Hepatic stellate cell (primary cell): ENCODE measurements at places on chromosomes 7 and 10.

DNA sequence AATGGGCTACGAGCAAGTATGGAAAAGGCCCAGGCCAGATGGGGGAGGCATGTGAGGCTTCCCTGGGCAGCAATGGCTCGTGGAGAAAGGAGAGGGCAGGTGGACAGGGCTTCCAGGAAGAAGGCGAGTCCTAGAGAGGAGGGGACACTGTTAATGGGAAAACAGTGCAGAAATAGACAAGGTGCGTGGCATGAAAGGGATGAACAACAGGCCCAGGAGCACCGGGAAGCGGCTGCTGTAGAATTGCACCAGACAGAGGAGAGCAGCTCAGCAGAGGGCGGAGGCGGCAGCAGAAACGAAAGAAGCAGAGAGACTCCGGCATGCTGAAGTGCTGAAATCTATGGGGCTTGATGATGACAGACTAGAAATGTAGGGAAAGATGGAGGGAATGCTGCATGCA, 102.1 kb downstream of the PIP4K2A start:
- DNase-seq = no peak

GRCh38 chr10:43046288-43046991, 30.4 kb upstream of the RET start:
- no peak for DNase-seq

DNA sequence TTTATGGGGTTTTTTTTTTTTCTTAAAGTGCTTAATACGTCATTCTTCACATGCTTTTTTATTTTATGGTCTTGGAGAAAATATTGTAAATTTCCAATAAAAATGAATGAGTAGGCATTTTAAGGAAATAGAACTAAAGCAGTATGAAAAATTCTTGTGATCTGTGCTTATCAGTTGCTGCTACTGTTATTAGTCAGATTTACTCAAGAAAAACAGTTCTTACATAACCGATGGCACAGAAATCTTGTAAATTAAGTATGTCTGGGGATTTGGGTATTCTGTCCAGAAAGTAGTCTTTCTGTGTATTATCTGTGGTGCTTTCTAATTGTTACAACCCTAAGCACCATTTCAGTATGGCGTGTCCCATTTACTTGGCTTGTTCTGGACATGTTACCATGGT, 64.7 kb downstream of the LRGUK start:
- no peak for DNase-seq

DNA sequence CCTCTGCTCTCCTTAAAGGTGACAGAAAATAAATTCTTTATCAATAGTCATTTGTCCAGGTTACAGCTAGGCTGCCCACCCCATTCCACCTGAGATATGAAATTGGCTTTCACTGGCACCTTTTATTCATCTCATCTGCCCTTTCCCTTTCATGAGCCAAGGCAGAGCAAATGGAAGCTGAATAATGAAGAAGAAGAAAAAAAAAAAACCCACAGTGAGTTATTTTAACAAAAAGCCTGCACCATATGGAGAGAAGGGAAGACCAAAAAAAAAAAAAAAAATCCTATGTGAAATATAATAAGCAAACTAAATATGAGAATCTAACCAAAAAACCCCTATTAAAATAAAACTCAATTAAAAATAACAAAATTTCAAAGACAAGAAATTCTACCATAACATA, 59.2 kb downstream of the CHCHD3 start:
- no peak for DNase-seq

GRCh38 chr7:20647908-20648776, 32.7 kb downstream of the ABCB5 start:
- no peak for DNase-seq
